ENCODE measurements at places on chromosomes 6 and 20. TPM values are rescaled to one million over a fixed set of nuclear protein-coding genes. Genes with fewer than 3 reads are reported as not detected.

LPA gene
- not detected for polyA plus RNA-seq

IER3 gene
- 21.2 TPM for polyA plus RNA-seq

PGC gene
- polyA plus RNA-seq, result not detected

DLK2 gene
- 0.57 TPM for polyA plus RNA-seq

NMBR gene
- polyA plus RNA-seq, result not detected

MUCL3 gene
- 0.32 TPM for polyA plus RNA-seq

PCK1 gene
- polyA plus RNA-seq, result not detected

Data from GM23338 (cell line).